ENCODE measurements at places on chromosomes 3 and 15.

GRCh38 chr3:178558637-178559036 lies 22.4 kb downstream of the KCNMB2 start:
- peak; percentile 46 for DNase-seq

DNA sequence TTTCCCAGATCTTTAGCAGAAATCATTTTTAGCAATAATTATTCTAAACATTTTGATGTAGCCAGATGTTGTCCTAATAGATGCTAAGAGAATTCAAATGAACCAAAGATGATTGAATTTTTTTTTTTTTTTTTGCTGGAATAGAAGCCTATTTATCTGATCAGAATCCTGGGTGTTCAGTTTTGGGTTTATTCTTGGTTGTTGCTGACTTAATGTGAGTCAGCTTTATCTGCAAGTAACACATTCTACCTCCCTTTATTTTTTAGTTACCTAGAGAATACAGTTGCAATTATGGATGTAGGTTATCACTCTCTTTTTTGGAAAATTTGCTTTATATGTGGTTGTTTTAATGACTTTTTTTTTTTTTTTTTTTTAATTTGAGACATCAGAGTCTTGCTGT lies 6.4 kb downstream of the CEP97 start:
- no peak for DNase-seq

- peak; percentile 87 for DNase-seq
These were observed 35.8 kb downstream of the CPN2 start for GRCh38 chr3:194315088-194315964.

DNA sequence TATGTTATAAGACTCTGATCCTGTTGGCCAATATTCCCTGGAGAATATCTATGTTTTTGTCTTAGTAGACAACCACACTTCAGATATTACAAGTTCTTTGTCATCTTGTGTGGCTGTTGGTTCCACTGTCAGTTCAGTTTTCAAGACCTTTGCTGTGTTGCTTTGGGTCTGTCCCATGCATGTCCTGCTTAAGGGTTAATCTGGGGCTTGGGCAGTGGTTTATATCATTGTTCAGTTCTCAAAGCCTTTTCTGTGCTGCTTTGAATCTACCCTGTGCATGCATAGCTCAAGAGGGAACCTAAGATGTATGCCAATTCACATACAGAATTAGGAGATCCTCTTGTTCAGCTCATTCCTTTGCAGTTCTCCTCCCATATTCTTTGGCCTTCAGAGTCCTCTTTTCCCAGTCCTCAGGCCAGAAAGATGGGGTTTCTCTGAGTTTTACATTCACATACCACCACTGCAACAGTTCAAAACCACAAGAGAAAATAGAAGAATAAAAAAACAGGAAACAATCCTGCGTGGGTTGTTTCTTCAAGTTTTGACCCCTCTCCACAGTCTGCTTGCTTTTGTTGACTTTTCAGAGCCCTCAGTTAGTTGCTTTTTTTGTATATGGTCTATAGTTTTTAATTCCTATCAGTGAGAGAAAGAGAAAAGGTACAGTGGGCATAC lies 21.6 kb downstream of the BUB1B start:
- no peak for DNase-seq

- no peak for DNase-seq
These were observed 43.6 kb downstream of the WHAMM start for GRCh38 chr15:82852941-82853561.

DNA sequence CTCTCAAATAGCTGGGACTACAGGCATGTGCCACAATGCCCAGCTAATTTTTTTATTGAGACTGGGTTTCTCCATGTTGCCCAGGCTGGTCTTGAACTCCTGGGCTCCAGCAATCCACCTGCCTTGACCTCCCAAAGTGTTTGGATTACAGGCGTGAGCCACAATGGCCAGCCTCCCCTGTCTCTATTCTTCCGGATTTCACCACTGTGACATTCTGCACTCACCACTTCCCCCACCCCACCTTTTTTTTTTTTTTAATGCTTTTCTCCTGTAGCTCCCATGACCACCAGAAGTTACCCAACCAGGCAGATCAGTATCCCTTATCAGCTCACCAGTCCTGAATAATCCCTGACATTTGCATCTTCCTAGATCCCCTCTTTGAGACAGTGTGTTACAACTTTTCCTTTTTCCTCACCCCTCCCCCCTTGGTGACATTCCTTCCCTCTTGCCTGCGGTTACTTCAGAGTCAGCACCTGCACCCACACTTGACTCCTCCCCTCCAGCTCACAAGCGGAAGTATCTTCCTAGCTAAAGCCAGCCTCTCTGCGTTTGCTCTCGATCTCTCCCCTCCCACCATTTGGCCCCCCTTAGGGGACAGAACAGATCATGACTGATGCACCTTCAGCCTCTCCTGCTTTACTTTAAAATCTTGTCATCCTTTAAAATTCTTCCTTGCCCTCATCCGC lies 13.5 kb upstream of the ZNF592 start:
- peak; percentile 96 for DNase-seq

DNA sequence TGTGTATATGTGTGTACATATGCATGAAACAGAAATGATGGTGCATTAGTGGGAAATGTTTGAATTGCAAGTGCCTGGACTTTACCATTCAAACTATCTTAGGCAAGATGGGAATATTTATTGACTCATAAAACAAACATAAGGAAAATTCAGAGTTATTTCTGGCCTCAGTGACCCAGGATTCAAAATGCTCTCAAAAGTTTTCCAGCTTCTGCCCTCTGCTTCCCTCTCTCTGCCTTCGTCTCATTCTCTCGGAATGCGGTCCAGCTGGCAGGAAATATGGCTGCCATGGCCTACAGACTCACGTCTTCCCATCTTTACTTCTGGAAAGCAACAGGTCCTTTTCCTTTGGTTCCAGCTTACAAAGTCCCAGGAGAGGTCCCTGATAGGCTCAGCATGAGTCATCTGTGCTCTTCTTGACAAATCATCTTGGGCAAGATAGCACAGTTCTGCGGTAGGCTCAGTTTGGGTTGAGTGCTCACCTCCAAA lies 8.7 kb upstream of the ZNF774 start:
- peak; percentile 30 for DNase-seq

DNA sequence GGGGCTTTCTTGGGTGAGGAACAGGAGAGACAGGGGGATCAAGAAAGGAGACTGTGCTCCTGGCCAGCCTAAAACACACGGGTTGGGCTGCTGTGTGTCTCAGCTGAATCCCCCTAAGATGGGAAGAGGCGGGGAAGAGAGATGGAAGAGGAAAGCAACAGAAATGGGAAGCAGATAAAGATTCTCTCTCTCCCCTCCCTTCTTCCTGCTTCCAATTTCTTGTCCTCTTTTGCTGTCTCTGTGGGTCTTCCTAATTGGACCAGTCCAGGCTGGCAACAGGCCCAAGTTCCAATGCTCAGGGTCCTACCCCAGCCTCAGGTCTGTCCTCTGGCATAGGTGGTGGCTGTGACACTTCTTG lies 7.1 kb downstream of the ISLR2 start:
- no peak for DNase-seq

GRCh38 chr3:149203758-149204157 lies 17.9 kb downstream of the CP start:
- no peak for DNase-seq

DNA sequence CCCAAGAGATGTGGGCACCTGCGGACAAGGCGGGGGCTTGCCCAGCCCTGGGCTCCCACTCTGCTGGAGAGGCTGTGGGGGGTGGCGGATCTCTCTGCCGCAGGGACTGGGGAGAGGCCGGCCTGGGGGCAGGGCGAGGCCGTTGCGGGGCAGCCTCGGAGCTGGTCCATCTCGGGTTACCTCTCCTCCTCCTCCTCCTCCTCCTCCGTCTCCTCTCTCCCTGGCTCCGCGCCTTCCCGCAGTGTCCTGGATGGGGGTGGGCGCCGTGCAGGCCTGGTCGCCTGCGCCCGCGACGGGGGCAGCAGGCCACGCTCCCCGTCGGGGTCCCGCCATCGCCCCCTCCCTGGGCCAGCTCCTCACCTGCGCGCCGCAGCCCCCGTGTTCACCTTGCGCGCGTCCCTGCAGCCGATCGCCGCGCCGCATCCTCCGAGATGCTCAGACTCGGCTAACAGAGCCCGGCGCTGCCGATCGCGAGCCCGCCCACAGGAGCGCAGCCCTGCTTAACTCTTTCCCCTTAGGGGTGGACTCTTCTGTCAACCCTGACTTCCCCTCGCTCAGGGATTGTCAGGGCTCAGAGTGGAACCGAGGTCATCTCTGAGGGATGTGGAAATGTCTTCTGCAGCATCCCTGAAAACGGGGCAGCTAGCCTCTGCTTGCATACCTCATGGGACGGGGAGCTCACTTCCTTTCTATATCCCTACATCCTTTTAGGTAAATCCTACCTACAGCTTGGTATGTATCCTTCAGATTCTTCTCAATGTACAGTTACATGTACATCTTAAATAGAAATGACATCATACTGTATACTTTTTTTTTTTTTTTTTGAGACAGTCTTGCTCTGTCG lies at the start of gene PRRT3:
Gene PRRT3, minus strand, starts transcription at position 447 of the 844 bp plus-strand sequence. CDS start 2,293 bp downstream, outside the sequence.
- DNase-seq, result peak; percentile 43

DNA sequence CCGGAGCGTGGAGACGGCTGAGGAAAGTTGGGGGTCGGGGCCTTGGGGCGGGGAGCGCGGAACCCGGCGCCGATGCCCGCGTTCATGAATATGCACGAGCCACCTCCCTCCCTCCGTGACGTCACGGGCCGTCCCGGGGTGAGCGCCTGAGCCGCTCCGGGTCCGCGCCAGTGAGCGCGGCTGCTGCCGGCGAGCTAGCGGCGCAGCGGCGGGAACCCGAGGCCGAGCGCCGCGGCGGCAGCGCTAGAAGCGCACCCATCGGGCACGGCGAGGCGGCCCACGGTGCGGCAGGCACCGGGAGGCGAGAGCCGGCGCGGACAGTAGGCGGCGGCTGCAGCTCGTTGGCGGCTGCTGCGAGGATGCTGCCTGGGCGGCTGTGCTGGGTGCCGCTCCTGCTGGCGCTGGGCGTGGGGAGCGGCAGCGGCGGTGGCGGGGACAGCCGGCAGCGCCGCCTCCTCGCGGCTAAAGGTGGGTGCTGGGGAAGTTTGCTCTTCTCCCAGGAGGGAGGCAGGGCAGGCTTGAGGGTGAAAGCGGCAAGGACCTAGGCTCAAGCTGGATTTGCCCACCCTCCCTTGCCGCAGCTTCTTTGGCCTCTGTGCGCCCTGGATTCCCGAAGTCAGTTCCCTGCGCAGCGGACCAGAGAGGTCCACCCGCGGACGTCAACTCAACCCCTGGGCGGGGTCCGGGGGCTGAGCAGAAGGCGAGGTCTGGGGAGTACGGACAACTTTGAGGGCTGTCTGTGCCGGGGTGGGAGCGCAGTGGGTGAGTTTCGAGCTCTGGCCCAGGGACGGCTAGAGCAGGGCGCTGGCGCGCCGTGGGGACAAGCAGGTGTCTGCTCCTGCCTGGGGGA lies at the start of gene CLSTN2:
Gene CLSTN2, plus strand, starts transcription at position 170 of the 850 bp plus-strand sequence.
- peak; percentile 80 for DNase-seq

- no peak for DNase-seq
These were observed 6.2 kb downstream of the C15orf39 start for GRCh38 chr15:75207618-75208500.

- DNase-seq, result peak; percentile 63
These were observed 44.4 kb upstream of the SPTSSB start for GRCh38 chr3:161415506-161416231.

DNA sequence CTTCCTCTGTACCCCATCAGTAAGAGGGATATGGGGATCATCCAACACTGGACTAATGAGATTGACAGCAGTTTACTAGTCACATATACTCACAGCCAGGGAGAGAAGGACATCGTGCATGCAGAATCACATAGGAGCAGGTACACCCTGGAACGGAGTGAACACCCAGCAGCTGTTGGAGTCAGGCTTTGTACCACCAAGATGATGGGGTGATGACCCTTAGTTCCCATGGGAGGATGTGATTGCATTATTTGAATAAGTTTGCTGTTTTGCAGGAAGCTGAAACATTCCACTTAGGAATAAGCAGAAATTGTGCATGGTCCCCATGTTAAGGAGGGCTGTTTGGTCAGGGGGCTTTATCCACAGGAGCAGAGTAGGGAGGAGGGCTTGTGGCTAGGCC lies 482.7 kb upstream of the PDZRN3 start:
- DNase-seq, result no peak

GRCh38 chr3:34312684-34313083 lies 514.3 kb downstream of the PDCD6IP start:
- no peak for DNase-seq

- DNase-seq, result peak; percentile 46
These were observed 26.8 kb upstream of the OCA2 start for GRCh38 chr15:28125673-28126651.

- DNase-seq, result peak; percentile 88
These were observed 398.3 kb downstream of the MFSD1 start for GRCh38 chr3:159200176-159200575.

DNA sequence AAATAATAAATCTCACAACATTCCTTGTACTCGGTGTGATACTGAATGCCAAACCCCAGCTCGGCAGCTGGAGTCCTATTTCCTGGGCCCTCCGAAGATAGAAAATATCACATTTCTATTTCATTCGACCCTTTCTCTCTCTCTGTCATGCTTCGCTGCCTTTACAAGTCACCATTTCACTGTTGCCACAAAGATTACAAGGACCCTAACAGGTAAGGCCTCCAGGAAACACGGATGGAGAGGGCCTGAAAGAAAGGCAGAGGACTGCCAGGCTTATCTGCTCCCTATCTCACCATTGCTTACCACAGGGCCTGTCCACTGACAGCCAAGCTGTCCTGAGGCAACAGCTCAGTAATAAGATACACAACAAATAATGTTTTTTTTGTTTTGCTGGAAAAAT lies 376.5 kb downstream of the MECOM start:
- DNase-seq, result peak; percentile 30

DNA sequence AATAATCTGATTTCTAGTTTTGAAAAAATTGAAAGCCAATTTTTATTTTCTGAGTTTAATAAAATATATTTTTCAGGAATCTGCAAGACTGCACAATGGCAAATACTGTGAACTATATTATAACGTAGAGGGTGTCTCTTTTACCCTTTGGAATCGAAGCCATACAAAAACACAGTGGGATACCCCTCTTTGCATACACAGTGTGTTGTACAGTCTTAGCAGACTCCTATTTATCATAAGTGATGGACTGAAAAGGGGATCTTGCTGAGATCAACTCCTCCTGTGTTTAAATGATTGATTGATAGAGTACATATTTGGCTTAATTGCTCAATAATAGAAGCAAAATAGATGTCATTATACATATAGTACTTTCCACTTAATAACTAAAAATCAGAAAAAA lies 981.2 kb downstream of the NSUN3 start:
- DNase-seq, result no peak

DNA sequence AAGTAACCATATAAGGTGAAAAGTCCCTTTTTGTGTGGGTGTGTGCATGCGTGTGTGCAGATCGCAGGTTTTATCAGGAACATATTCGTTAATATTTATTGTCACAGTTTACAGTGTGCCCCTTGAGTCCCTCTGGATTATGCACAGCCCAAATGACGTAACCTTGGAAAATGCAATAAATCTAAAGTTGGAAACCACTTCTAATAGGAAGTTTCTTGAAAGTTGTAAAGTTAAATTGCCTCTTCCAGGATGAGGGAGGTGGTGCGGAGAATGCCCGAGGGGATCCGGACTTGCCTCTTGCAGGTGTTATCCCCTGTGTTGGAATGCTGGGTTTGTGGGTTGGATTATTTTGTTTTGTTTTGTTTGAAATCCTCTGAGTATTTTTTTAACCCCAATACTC lies 143.3 kb downstream of the CMSS1 start:
- no peak for DNase-seq

- no peak for DNase-seq
These were observed 22.0 kb upstream of the SPTSSB start for GRCh38 chr3:161393310-161393709.

GRCh38 chr3:183513046-183513706 lies 42.3 kb downstream of the KLHL6 start:
- DNase-seq, result no peak

GRCh38 chr3:70738291-70738681 lies 425.8 kb upstream of the MDFIC2 start:
- no peak for DNase-seq

Data from kidney tubule cell (primary cell).